ENCODE measurements at places on chromosomes 3 and 15.

DNA sequence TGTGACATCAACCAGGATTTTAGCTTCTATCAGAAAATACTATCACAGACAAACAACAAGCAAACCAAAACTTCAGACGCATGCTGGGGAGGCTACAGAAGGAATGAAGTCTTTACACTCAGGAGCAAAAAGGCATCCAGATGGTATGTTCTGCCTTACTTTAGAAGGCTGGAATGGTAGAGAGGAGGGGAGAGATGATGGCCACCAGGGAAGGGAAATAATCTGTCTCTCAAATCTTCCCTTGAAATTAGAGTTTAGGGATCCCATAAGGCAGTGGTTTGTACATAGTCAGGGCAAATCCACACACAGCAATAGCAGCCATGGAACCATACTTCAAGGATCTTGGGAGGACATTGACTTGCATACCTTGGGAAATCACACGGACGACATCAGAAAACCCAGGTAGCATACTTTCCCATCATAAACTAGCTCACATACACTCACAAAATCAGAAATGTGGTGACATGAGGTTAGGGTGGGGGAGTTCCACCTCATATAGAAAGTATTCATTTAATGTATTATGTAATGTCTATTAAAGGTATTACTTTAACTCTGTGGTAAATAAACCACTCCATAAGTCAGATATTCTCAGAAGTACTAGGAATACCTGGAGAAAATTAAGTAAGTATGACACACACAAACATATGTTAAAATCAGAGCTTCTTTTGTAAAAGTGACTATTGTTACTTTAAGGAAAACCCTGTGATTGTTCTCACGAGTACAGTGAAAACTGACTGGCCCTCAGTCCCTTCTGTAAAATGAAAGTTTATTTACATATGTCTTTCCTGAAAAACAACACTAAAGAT is 9.4 kb downstream of the BTLA start:
- no peak for DNase-seq

- no peak for DNase-seq
Observed at GRCh38 chr3:155079468-155079745, 712 bp upstream of the MME start.

DNA sequence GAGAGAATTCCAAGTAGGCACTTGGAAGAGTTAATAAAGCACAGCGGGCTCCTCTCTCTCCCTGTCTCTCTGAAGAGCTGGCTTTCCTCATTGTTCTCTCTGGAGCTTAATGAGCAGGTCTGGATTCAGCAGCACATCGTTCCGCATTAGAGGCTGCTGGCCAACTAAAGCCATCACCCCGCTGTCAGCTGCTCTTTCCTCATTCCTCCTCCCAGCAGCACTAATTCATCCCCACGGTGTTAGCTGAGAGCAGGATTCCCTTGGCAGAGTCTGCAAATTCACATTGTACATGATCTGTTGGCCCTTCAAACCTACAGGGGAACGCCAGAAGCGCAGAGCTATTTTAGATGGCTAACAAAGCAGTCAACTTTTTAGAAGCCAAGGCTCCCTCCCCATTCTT is 44.2 kb downstream of the SGO1 start:
- DNase-seq: no peak

GRCh38 chr3:115502128-115502527 is 121.2 kb upstream of the GAP43 start:
- no peak for DNase-seq

GRCh38 chr15:45751629-45752028 is 116.8 kb downstream of the SQOR start:
- DNase-seq: no peak

DNA sequence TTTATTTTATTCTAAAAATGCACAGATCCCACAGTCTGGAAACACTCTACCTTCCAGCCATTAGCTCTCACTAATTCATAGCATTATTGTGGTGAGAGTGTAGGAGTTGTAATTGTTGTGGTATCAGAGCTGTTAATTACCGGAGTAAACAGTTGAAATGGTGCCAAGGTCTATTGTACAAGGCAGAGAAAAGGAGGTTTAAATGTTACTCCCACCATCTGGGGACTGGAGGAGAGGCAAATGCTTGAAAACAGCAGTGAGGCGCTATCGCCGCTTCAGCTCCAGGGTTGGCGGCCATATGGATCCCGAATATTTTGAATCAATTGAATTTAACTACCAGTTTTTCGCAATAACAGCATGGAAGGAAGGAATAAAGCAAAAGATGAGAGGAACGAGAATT is 113.1 kb upstream of the C15orf61 start:
- DNase-seq: no peak

DNA sequence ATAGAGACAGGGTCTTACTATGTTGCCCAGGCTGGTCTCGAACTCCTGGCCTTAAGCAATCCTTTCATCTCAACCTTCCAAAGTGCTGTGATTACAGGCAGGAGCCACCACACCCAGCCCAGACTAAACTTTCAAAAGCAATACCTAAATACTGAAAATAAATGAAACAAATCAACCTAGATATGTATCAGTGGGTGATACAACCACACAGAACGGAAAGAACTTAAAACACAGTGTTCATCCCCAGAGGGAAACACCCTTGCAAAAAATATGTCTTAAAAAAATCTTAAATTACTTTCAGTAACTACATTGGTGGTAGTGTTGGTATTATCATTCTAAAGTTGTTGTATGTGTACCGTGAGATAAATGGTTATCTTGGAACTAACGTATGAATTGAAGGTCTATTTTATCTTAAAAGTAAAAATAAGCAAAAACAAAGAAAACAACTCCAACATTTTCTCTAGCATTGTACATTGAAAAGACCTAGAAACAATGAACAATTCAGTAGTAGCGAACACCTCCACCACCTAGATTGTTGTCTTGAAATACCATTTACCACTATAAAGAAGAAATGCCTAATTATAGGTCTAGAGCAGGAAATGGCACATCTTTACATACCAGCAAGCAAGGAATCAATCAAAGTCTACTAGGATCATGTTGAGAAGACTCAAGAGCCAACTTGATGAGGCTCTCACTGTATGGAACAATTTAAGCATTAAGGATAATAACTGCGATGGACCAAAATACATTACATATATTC is 24.7 kb downstream of the SLTM start:
- no peak for DNase-seq

- no peak for DNase-seq
Observed at GRCh38 chr3:188760408-188760807, 411.4 kb upstream of the TPRG1 start.

GRCh38 chr3:58198804-58199203 is 12.0 kb downstream of the DNASE1L3 start:
- no peak for DNase-seq

DNA sequence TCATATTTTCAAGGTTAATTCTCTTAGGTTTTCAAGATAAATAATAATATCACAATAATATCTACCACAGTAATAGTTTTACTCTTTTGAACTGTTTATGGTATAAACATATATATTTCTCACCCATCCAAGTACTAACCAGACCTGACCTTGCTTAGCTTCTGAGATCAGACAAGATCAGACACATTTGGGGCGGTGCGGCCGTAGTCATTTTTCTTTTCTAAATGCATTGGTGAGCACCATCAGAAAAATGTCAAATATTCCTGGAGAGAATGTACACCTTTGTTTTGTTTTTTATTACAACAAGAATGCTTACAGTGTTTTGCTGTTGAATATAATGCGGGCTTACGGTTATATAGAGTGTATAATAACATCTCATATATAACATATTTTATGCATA is 267.8 kb downstream of the ADAMTS17 start:
- no peak for DNase-seq
